Thymus (tissue), 14 donors: ENCODE measurements at places on chromosomes 3 and 15. TPM values are rescaled to one million over a fixed set of nuclear protein-coding genes. Genes with fewer than 3 reads are reported as not detected.
A peak's percentile ranks its signal among the peaks of the same experiment; 100 is the strongest.

ARL6 gene
- total RNA-seq: 5.8 TPM

FBXO40 gene
- under 0.01 TPM for total RNA-seq

CMC1 gene
- 17.6 TPM for total RNA-seq

KLHL40 gene
- 0.14 TPM for total RNA-seq

TNFAIP8L3 gene
- 0.47 TPM for total RNA-seq

DNA sequence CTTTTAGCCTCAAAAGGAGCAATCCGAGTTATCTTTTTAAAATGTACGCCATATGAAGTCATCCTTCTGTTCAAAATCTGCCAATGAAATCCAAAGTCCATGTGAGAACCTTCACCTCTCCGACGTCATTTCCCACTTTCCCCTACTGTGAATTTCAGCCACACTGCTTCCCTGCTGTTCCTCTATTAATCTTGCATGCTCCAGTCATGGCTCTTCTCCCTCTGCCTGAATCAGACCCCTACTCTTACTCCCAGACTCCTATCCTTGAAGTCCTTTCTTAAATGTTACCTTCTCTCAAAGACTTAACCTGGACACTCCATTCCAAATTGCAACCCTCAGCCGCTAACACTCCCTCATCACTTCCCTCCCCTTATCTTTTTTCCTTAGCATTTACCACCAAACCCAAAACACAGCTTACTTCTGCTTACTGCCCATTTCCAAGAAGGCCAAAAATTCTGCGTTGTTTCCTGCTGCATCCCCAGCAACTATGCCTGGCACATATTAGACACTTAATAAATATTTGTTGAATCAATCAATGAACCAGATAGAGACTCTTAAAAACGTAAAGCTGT is 1.2 kb downstream of the NKIRAS1 start:
- peaks cover 26% of the 10 kb centered on the region for H3K36me3 ChIP-seq
- peaks cover 20% of the 10 kb centered on the region for H3K27me3 ChIP-seq
- no peak for DNase-seq
- peaks cover 17% of the 10 kb centered on the region for H3K4me1 ChIP-seq

DNA sequence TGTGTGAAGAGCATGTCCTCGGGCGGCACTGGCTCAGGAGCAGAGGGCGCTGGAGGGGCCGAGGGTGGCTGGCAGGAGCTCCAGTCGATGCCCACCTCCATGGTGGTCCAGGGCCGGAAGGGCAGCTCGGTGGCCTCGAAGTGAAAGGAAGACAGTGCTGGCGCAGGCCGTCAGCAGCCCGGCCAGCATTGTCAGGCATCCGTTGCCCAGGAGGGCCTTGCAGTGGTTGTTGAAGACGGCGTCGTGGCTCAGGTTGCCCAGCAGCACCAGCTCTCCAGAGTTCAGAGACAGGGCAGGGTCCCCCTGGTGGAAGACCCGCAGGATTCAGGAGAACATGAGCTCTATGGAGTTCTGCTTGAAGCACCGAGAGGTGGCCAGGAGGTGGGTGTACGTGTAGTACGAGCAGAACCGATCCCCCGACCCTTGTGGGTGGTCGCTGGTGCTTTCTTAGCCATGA is 16.5 kb upstream of the SIAH2 start:
- no peaks in the 10 kb centered on the region for H3K36me3 ChIP-seq
- H3K4me3 ChIP-seq: no peak overlapping the region
- H3K27ac ChIP-seq: no peak overlapping the region
- no peak for DNase-seq
- H3K4me1 ChIP-seq: no peaks in the 10 kb centered on the region

DNA sequence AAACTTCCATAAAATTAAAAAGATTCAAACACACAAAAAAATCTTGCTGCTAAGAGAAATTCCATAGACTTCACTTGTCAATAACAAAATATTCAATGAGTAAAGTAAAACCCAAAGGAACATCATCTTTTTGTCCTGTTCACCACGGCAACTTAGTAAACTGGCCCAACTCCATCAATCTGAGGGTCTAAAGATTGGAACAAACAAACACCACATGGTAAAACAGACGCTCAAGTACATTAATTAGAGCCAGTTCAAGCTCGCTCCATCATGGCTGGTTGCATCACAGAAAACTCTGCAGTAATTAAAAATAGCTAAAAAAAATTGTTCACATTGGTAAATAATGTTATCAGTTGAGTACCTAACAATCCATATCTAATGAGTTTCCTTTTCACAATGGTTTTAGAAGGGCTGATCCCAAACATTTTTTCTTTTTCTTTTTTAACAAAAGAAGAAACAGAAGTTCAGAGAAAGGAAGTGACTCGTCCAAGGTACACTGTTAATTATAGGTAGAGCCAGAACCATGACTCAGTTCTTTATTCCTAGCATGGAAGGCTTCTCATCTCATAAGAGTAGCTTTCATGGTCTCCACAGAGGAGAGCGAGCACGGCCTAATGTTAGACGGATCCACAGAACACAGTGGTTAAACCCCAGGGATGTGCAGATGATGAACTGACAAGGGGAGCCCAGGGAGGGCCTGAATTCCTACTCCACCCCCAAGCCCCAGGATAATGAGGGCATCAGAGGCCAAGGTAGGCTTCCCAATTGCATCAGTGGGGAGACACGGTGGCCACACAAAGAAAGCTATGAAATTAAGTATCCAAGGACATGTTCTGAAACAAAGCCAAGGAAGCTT is 79.2 kb upstream of the ARHGEF3 start:
- no peak overlapping the region for H3K27ac ChIP-seq
- no peak for DNase-seq
- H3K36me3 ChIP-seq: no peaks in the 10 kb centered on the region
- H3K4me1 ChIP-seq: peaks cover 7% of the 10 kb centered on the region
- no peaks in the 10 kb centered on the region for H3K27me3 ChIP-seq

DNA sequence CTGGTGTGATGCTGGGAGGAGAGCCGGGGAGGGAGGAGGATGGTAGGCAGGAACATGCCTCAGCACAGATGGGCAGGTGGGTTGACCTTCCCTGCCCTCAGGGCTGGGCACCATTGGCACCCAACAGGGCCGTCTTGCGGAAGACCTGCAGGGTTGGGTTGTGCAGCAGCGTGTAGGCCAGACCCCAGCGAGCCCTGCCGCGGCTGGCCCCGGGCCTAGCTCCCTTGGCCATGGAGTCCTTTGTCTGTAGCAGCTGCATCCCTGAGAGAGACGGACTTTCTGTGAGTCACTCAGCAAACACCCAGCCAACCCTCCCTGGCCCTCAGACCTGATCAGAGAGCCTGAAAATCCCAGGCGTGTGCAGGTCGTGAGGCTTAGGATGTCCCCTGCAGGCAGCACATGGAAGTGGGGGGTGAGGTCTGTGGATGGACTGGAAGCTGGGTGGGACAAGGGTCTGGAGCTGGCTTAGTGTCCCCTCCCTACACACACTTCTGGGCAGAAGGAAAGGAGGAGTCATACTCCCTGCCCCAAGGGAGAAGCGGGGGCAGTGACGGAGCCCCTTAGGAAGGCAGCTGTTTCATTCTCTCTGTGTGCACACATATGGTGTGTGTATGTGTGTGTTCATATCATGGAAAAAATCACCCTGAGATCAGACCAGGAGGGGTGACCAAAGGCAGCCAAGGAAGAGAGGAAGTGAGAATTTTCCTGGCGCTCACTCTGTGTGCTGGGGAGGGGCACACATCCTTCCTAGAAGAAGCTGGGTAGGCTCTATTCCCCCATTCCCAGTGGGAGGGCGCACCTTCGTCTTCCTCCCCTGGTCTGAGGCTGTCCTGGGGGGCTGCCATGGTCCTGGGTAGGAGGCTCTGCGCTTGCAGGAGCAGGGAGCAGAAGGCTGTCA is 6.7 kb downstream of the ISLR start:
- no peak for DNase-seq
- H3K27ac ChIP-seq: no peak overlapping the region
- no peaks in the 10 kb centered on the region for H3K4me1 ChIP-seq
- no peaks in the 10 kb centered on the region for H3K36me3 ChIP-seq
- no peak overlapping the region for H3K4me3 ChIP-seq

DNA sequence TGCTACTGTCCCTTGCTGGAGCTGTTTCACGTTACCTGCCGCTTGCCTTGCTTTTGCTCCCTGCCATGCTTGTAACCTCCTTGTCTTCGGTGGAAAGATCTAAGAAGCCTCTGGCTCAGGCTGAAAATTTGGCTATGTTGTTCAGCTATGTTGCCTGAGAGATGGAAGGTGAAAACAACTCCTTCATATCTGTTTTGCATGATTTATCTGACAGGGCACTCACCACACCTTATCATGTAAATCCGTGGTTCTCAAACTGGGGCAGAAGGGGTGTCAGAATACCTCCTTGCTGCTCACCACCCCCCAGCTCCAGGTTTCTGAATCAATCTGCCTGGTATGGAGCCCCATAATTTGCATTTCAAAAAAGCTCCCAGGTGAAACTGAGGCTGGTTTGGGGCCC is 6.5 kb upstream of the CORO2B start:
- no peaks in the 10 kb centered on the region for H3K4me1 ChIP-seq
- no peaks in the 10 kb centered on the region for H3K36me3 ChIP-seq
- H3K4me3 ChIP-seq: no peak overlapping the region
- no peak for DNase-seq
- peaks cover 15% of the 10 kb centered on the region for H3K27me3 ChIP-seq

GRCh38 chr15:98899272-98900021 is 108.1 kb downstream of the PGPEP1L start:
- no peaks in the 10 kb centered on the region for H3K27me3 ChIP-seq
- H3K4me1 ChIP-seq: peaks cover 20% of the 10 kb centered on the region
- DNase-seq: no peak
- H3K27ac ChIP-seq: no peak overlapping the region

DNA sequence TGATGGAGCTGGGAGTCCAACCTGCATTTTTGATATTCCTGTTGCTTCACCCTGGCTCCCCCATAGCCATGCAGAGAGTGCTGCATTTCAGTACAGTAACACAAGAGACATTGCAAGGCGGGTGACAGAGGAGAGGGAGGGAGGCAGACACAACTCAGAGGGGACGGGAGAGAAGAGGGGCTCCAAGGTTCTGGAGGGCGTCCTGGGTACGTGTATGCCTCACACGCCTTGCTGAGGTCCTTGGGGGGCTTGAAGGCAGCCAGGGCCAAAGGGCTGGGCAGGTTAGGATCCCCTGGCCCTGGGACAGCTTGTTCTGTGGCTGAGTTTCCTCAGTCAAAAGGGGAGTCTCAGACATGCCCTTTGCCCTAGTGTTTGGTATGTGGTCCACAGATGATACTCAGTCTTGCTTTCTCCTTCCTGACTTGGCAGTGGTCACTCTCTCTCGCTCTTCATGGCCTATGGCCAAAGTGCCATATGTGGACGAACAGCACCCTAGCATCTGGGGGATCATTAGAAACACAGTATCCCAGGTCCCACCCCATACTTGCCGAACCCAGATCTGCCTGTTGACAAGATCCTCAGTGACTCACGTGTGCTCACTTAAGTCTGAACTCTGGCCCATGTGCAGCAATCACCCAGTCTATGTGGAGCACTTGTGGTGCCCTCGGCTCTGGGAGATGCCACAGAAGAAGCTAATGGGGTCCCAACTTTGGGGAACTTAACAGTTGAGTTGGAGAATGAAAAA is 52.9 kb downstream of the FGD5 start:
- no peak overlapping the region for H3K27ac ChIP-seq
- H3K36me3 ChIP-seq: no peaks in the 10 kb centered on the region
- no peaks in the 10 kb centered on the region for H3K27me3 ChIP-seq
- no peaks in the 10 kb centered on the region for H3K4me1 ChIP-seq

DNA sequence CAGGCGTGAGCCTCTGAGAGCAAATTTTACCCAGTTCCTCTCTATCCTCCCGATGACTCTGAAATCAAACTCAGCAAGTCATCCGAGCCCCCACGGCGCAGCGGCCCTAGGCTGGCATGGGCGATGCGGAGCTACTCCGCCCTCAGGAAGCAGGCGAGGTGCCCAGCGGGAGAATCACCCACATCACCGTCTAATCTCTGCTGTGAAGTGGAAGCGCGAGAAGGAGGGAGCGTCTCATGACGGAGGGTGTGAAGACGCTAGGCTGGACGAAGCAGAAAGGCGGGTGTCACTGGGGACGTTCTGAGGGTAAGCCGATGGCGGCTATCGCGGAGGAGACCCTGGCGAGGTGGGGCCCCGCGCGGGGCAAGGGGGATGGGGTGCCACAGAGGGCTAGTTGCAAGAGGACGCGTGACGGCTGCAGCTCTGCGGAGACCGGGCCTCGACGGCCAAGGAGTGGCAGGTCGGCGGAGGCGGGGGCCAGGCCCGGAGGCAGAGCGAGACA is 9.1 kb upstream of the GNAI2 start:
- H3K27me3 ChIP-seq: peaks cover 12% of the 10 kb centered on the region
- peak overlapping the region; percentile 72 for H3K27ac ChIP-seq
- DNase-seq: peak; percentile 44
- H3K4me3 ChIP-seq: peak overlapping the region; percentile 90
- no peaks in the 10 kb centered on the region for H3K36me3 ChIP-seq

GRCh38 chr3:37806505-37807200 is 55.0 kb upstream of the CTDSPL start:
- H3K4me3 ChIP-seq: no peak overlapping the region
- DNase-seq: peak; percentile 54
- H3K4me1 ChIP-seq: peaks cover 32% of the 10 kb centered on the region
- H3K27me3 ChIP-seq: no peaks in the 10 kb centered on the region

DNA sequence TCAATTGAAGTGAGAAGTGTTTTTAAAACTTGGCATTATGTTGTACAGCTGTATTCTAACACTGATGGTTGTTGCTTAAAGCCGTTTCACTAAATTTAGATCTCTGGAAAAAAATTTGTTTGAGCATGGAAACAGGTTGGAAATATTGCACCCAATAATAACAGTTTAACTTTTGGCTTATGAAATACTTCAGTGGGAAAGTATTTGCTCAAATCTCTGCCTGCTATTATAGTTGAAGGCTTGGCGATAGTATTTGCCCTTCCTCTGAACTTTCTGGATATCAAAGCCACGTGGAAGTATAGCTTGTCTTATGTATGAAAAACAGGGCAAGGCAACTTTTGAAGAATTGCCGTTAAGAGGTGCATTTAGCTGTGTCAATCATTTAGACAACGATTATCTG is 270.3 kb upstream of the LRRFIP2 start:
- H3K36me3 ChIP-seq: no peaks in the 10 kb centered on the region
- no peak overlapping the region for H3K4me3 ChIP-seq
- DNase-seq: no peak
- no peaks in the 10 kb centered on the region for H3K4me1 ChIP-seq
- H3K27ac ChIP-seq: no peak overlapping the region

GRCh38 chr15:23395030-23395692 is 40.6 kb downstream of the GOLGA8S start:
- H3K4me1 ChIP-seq: no peaks in the 10 kb centered on the region
- no peak overlapping the region for H3K4me3 ChIP-seq
- no peak overlapping the region for H3K27ac ChIP-seq
- no peaks in the 10 kb centered on the region for H3K36me3 ChIP-seq

DNA sequence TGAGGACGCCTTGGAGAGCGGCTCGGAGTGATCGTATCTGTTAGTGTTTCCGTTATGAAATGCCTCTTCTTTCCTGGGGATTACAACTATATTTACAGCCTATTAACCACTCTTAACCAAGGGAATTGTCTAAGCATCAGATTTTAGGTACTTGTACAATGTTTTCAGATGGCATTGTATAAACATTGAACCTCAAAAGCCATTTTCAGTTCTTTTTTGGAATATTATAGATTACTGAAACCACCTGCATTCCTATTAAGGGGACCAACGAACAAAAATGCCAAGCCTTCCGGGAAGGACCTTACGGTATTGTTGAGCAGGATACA is 1.1 kb downstream of the NEO1 start:
- no peak for DNase-seq
- H3K27ac ChIP-seq: no peak overlapping the region
- H3K27me3 ChIP-seq: peaks cover 65% of the 10 kb centered on the region
- H3K4me3 ChIP-seq: peak overlapping the region; percentile 73
- no peaks in the 10 kb centered on the region for H3K36me3 ChIP-seq
